ENCODE measurements at places on chromosomes 7 and 10.

GRCh38 chr7:131234719-131235488 is 92.8 kb upstream of the MKLN1 start:
- no peak for DNase-seq

DNA sequence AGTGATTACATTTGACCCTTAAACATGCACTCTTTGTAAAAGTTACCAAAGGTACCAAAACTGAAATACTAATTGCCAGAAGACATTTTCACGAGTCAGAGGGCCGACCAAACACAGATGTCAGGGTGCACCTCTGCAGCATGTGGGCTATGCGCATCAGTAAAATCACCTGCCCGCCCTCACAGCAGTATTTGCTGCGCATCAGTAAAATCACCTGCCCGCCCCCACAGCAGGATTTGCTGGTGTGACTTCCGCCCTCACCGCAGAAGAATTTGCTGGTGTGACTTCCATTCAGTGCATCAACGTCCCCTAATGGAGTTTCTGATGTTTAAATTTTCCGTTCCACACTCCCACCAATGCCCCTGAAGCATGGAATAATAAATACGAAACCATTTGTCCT is 202.9 kb downstream of the PTPRN2 start:
- no peak for DNase-seq

GRCh38 chr10:92689663-92690210 is at the start of gene HHEX:
TSS of gene HHEX (plus strand) at chr10:92689955. CDS start at chr10:92689987, 32 bp downstream.
- peak; percentile 68 for DNase-seq

GRCh38 chr7:79977481-79977880 is 157.2 kb upstream of the GNAI1 start:
- no peak for DNase-seq

DNA sequence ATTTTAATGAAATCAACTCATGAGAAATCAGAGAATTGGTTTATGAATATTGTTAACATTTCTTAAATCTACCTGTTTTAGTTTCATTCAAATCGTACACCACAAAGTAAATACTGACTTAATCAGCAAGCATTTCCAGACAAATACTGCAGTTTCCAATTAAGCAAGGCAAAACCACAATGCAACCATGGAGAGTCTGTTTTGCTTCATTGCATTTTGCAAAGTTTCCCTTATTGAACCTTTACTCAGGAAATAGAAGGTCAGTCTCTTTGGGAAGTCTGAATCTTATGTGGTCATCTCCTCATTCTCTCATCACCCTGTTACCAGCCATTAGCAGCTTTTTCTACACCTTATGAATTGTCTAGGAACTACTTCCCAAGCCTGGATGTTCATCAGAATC is 400.5 kb downstream of the IPMK start:
- no peak for DNase-seq

DNA sequence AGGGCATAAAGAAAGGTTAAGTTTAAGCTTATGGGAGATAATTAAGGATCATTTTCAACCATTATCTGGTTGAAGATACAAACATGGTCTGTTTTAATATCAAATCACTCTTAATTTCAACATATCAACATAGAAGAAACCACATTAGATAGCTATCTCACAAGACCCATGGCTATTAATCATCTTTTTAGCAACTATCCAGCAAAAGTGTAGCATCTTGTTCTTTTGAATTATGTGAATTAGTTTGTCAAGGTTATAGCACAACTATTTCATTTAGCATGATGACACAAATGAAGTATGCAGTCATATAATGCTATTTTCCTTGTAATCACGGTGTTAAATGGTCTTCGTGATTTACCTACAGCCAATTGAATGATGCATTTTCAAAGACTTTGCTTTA is 58.9 kb upstream of the PPP1R9A start:
- no peak for DNase-seq

GRCh38 chr7:117138981-117139380 is 183.9 kb downstream of the WNT2 start:
- peak; percentile 12 for DNase-seq

DNA sequence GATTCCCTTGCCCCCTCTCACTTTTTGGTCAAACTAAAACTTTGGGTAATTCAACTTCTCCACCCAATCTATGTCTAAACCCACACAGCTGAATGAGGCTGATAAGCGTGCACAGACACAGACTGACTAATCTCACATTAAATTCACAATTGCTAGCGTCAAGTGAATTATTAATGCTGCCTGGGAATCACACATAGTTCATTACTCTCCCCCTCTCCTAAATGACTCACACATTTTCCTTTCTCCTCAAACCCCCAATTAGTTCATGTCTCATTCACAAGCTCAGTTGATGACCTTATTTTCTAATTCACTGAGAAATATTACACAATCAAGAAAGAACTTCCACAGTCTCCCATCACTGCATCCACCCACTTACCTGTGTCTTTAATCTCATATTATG is 14.5 kb downstream of the KLF14 start:
- no peak for DNase-seq

DNA sequence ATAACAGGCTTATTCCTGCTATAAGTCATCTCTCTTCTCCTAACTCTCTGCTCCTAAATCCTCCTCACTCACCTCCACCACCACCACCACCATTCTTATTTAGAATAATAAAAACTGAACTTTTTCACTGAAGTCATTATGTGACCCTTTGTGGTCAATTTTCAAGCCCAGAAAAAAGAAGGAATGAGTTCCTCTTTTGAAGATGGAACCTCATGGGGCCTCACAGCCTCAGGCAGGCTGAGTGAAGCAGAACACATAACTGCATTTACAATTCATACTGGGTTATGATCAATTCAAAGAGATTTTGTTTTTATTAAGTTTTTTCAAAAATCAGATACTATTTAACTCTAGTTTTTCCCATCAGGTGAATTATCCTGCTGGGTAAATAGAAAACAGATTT is 29.8 kb downstream of the PNLIPRP3 start:
- DNase-seq: peak; percentile 51

GRCh38 chr10:73083221-73083620 is 13.4 kb downstream of the P4HA1 start:
- no peak for DNase-seq

DNA sequence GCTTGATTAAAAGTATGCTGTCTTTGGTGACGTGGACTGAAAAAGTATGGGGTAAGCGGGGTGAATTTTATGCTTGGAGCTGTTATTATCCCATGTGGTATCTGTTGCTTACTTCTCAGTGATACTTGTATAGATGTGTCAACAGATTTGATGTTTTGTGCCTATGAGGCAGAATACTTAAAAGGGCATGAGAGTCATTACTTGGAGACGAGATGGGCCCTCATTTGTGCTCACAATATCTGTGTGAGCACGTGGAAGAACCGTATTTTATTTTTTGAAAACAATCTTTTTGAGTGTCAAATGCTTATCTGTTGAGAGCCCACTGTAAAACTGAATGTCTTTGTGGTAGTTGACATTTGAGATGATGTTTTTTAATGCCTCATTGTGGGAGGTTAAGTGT is 281.9 kb downstream of the EXOC4 start:
- no peak for DNase-seq

DNA sequence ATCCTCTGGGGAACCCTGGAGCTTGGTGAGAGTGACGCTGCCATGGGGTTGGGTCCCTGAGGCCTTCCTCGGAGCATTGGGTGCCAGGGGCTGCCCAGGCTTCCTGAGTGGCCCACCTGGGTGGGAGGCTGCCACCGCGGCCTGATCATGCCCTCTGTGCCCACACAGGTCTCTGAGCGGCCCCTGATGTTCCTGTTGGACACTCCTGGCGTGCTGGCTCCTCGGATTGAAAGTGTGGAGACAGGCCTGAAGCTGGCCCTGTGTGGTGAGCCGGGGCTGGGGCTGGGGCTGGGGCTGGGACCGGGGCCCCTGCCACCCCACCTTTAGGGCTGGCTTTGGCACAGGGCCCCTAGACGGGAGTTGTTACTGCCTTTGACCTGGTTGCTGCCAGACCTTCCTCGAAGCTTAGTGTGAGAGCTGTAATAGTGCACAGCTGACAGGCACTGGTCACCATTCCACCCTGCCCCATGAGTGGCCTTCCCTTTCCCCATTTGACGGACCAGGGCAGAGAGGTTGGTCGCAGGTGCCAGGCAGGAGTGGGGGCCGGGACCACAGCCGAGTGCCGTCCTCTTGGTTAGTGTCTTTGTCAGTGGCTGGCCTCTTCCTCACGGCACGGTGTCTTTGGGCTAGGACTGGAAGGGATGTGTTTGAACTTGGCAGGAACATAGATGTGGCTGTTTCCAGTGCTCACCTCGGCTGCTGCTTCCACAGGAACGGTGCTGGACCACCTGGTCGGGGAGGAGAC is 8.2 kb downstream of the MTG1 start:
- no peak for DNase-seq

DNA sequence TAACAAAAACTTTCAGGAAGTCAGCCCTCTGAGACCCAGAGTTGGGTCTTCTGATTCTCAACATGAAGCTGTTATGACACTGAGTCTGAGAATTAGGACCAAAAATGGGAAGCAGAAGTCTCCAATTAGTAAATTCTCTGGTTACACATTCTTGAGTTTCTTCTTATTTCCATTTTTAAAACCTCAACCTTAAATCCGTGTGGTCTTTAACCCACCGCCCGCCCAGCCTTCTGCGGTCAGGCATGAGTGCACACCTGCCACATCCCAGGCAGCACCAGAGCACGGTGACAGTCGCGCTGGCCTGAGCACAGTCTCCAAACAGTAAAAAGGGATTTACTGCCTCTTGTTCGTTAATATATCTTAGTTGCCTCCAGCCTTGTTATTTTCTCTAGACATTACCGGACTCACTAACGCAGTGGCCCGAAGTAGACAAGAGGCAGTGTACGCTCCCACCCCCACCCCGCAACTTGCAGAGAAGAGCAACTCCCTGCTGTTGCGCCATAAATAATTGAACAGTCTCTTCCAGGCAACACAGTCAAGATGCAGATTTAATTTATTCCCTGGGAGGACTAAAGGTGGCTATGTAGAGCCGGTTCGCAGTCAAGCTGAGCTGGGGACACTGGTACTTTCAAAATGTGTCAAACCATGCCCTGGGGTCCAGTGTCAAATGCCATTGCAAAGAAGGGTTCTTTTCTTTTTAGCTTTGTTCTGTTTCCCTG is 147.0 kb upstream of the CELF2 start:
- peak; percentile 74 for DNase-seq

DNA sequence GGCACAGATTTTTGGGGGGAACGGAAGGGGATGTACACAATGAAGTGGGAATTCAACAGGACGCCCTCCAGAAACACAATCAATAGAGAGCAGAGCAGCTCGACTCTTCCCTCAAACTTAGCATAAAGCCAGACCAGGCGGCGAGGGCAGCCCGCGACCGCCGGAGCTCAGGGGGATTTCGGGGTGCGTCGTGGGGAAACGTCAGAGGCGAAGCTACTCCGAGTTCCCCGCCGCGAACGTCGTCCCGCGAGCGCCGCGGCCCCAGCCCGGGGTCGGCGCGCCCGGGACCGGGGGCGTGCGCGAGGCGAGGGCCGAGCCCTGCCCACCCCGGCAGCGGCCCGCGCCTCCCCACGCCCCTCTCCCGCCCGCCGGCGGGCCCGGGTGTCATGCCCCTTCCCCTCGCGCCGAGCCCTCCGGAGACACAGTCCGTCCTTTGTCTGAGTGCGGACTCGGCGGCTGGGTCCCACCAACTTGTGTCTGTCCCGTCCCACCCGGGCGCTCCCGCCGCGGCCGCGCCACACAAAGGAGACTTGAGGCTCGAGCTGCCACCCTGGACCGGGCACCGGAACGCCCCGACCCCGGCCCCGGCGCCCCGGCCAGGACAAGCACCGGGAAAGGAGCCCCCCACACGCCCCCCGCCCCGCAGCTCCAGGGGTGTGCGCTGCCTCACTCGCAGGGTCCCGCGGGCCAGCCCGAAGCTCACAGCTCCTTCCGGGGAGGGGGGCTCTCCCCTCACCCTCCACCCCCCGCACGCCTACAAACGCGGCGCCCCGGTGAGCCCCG is 634 bp downstream of the EZH2 start:
- no peak for DNase-seq

- DNase-seq: peak; percentile 9
These were observed 161.6 kb downstream of the PKD1L1 start for GRCh38 chr7:47786557-47787248.

DNA sequence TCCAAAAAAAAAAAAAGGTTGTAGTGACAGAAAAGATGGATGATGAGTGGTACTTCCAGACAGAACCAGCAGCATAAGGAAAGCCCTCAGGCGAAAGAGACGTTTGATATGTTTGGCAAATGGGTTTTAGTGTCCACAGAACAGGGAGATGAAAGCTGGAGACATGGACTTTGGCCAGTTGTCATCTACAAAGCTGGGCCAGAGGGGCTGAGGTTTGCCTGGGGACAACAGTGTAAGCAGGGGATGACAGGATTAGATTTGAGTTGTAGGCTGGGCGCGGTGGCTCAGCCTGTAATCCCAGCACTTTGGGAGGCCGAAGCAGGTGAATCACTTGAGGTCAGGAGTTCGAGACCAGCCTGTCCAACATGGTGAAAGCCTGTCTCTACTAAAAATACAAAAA is 47.8 kb upstream of the ELN start:
- DNase-seq: no peak

GRCh38 chr7:105480931-105481330 is 41.1 kb downstream of the PUS7 start:
- DNase-seq: no peak

DNA sequence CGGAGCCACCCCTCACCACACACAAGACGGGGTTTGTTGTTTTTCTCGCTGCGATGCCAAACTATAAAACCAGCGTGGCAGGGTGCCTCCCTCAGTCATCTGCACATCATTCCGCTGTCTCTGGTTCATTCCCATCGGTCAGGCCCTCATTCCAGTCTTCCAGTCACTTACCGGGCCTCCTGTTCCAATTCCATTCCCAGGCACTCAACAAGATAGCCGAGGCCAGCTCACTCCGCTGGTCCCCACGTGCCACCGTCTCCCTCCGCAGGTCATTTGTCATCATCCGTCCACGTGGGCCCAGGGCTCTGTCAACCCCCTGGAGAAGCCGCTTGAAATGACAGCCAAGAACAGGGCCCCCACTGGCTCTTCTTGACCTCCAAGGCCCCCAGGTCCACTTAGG is 6.1 kb upstream of the TMEM184A start:
- no peak for DNase-seq

- no peak for DNase-seq
These were observed 127.1 kb upstream of the TNS3 start for GRCh38 chr7:47709051-47709450.

- no peak for DNase-seq
These were observed 9.5 kb downstream of the ANKIB1 start for GRCh38 chr7:92255308-92255707.

- DNase-seq: no peak
These were observed 92.0 kb downstream of the TMEM106B start for GRCh38 chr7:12303062-12303461.

DNA sequence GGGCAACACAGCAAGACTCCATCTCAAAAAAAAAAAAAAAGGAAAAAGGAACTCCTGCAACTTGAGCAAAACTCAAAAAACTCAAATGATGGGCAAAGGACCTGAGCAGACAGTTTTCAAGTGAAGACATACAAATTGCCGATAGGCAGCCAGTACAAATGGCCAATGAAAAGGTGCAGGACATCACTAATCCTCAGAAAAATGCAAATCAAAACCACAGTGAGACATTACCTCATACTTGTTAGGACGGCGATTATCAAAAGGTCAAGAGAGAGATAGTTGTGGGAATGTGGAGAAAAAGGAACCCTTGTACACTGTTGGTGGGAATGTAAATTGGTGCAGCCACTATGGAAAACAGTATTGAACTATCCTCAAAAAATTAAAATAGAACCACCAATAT is 16.8 kb downstream of the SVOPL start:
- no peak for DNase-seq
